HFFc6 (cell line): ENCODE measurements at places on chromosomes 1 and 21.
A peak's percentile ranks its signal among the peaks of the same experiment; 100 is the strongest.

GRCh38 chr1:45370575-45370974 is 30.3 kb upstream of the MUTYH start:
- DNase-seq: no peak

- DNase-seq: no peak
These were observed 100.0 kb upstream of the SLC44A3 start for GRCh38 chr1:94719926-94720793.

DNA sequence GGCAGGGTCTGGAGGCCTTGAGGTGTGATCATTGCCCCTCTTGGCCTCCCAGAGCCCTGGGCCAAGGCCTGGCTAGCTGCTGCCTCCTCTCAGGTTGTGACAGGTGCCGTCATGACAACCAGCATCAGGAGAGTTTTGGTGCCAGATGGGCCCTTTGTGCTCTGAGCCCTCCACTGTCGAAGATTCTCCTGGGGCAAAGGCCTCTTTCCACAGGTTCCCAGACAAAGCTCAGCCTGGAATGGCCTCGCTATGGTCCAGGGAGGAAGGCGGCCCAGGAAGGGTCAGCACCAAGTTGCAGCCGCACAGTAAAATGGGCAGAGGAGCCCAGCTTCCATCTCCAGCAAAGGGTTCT is 78.4 kb downstream of the ALPL start:
- no peak for DNase-seq

DNA sequence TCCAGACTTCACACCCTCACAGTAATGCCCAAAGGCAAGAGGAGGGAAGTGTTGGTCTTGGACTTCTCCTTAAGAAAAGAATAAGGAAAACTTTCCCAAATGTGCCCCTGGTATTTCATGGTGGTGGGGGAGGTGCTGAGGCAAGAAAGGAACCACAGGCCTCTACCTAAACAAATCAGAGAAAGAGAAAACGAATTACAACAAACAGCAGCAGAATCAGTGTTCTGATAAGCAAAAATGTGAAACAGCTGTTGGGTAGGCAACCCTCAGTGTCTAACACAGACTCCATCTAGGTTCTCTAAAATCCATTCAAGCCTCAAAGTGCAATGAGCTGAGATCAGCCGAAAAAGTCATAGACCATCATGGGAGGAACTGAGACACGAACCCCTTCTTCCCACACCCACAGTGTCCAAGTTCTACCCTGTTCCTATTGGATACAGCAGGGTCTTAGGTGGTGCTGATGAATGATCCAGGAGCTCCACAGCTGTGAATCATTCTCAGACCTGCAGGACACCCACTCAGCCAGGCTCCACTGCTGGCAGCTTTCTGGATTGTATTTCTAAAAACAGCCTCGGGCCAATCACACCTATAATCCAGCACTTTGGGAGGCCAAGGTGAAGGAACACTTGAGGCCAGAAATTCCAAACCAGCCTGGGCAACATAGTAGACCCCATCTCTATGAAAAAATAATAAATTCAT is 149.1 kb downstream of the PLPP3 start:
- DNase-seq: no peak

DNA sequence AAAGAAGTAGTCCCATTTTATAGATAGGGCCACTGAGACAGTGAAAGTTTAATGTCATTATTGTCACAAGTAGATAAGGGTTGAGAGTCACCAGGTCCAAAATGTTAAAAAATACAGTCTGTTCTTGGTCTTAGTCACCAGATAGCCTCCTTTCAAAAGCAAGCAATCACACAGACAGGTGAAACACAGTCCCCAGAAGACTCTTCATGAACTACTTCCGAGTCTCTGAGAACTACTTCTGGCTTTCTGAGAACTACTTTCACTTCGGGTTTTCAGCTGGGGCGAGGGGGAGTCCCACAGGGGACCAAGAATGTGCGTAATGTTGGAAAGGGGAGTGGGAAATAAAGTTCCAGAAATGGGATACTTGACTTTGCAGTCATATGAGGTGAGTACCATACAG is 143.2 kb downstream of the HHIPL2 start:
- DNase-seq: no peak

DNA sequence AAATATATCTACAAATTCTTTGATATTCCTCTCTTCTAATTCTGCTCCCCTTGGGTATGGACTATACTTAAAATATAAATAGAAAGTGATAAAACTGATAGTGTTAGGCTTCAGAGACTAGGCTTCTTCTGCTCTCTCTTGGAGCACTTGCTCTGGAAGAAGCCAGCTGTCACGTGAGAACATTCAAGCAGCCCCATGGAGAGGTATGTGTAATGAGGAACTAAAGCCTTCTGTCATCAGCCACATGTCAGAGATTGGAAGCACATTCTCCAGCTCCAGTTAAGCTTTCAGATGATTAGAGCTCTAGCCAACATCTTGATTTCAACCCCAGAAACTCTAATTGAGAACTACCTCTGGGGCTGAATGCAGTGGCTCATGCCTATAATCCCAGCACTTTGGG is 34.3 kb downstream of the XKR8 start:
- no peak for DNase-seq

DNA sequence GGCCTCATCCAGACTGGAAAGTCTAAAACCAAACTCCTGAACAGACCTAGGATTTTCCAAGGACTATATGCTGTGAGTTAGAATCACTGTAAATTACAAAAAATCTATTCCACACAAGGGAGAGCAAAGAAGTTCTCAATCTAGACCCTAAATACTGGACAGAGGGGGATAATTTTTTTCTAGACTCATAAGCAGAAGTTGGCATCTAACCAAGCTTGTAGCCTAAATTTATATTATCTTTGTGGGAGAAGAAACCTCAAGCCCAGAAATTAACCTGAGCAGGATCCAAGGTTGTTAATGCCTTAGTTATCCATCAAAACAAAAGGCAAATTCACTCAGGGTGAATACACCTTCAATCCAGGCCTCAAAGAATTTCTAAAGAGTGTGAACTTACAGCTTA is 290.2 kb downstream of the SMYD3 start:
- no peak for DNase-seq

DNA sequence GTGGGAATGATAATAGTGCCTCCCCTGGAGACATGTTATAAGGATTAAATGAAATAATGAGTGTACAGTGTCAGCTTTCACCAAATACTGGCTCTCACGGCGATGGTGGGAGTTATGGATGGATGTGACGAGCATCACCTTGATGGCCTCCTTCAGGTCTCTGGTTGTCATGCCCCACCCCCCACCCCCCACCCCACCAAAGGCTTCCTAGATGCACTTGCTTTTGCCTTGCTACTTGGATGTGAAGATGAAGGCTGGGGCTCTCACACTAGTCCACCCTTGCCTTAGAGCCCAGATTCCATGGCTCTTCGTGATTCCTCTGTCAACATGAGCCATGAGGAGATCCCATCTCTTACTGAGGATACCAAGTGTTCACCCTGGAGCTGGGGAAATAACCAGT is 412.3 kb downstream of the NPHP4 start:
- DNase-seq: no peak

DNA sequence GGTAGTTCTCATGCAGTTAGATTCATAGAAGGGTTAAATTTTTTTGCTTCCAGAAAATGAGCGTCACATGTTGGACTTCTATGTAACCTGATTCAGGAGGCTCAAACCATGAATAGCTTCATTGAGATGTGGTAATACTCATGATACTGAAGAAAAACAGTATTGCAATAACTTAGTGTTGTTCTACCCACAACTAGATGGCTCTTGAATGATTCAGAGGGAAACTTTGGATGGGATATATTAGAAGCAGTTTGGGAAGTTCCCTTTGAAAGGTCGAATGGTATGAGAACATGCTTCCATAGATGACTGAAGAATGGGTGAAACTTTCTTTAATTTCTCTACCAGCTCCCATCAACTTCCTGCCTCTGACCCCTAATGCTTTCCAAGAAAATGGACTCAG is 211.7 kb upstream of the PTGFR start:
- peak; percentile 85 for DNase-seq

- no peak for DNase-seq
These were observed 10.5 kb downstream of the EIF3I start for GRCh38 chr1:32232558-32233304.

- no peak for DNase-seq
These were observed 29.8 kb upstream of the NCAM2 start for GRCh38 chr21:20968391-20968790.

GRCh38 chr1:241592273-241592958 is 47.8 kb downstream of the CHML start:
- peak; percentile 94 for DNase-seq

DNA sequence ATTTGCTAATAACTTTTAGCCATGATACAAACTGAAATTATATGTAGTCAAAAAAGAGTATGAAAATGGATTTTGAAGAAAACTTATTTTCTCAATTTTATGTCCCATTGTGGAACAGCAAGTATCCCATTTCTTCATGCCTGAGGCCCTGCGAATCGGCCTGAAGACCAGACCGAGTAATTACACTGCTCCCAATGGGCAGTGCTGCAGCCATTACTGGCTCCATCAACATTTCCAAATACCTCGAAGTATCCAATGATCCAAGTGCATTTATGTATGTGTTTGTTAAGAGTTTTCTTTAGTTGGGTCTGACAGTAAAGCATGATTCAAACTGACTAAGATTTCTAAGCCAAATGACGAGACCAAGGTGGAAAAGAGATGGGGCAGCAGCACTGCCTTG is 44.4 kb downstream of the HSF2BP start:
- no peak for DNase-seq

DNA sequence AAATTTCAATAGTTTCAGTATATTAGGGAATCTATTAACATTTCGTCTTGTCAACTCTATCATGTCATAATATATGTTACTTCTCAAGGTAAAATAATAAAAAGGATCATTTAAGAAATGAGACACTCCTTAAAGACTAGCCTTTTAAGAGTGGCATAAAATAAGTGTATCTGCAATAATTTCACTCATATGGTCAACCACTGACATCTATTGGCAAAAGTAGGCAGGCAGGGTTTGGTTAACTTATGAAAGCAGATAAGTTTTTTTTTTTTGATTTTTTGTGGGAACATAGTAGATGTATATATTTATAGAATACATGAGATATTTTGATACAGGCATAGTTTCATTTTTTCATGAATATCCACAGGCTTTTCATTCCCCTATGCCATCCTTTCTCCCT is 5.5 kb upstream of the RGS21 start:
- DNase-seq: peak; percentile 13

DNA sequence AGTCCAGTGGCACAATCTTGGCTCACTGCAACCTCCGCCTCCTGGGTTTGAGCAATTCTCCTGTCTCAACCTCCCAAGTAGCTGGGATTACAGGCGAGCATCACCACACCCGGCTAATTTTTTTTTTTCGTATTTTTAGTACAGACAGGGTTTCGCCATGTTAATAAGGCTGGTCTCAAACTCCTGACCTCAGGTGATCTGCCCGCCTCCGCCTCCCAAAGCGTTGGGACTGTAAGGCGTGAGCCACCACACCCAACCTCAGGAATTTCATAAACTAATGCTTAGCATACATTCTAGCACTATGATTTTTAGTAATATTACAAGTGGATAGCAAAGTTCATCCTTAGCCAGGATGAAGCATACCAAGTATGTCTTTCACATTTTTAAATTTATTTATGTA is 8.7 kb downstream of the DNAJC11 start:
- no peak for DNase-seq

- no peak for DNase-seq
These were observed 3.4 kb downstream of the CTTNBP2NL start for GRCh38 chr1:112399456-112399855.

GRCh38 chr1:41358131-41359021 is 2.9 kb upstream of the FOXO6 start:
- no peak for DNase-seq

GRCh38 chr1:171139890-171140289 is 45.2 kb upstream of the FMO2 start:
- no peak for DNase-seq

DNA sequence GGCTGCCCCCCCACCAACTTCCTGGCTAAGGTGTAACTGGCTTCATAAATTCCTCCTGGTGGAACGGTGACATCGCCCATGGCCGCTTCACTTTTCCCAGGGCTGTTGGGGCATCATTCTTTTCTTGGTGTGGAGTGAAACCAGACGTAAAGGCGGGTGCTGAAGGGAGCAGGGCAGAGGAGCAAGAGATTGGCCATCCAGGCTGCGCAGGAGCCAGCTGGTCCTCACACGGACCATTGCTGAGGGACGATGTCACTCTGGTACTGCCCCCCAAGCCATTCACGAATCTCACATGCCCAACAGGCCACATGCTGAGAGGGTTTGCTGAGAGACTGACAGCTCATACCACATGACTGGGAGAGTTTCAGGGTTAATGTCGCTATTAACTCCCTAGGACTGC is 10.5 kb upstream of the PKP1 start:
- no peak for DNase-seq

DNA sequence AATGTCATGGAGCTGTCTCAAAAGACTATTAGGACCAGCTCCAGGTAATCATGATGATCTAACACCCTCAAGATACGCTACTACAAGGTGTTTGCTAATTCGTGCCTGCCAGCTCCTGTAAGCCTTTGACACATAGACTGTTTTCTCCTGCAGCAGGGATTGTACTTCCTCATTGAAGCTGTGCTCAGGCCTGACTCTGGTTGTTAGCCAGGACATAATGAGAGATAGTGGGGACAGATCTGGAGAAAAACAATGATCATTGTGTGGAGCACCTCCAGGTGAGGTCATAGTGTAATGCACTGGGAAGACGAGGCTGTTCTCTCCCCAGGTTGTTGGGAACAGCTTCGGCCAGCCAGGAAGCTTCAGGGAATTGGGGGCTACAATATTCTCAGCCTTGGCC is 94.6 kb downstream of the SETD4 start:
- DNase-seq: no peak

GRCh38 chr1:176866011-176866714 is 298.3 kb downstream of the ASTN1 start:
- no peak for DNase-seq

GRCh38 chr1:209190591-209191261 is 392.8 kb upstream of the CAMK1G start:
- peak; percentile 11 for DNase-seq

GRCh38 chr1:5684791-5685190 is 307.4 kb downstream of the NPHP4 start:
- DNase-seq: no peak

DNA sequence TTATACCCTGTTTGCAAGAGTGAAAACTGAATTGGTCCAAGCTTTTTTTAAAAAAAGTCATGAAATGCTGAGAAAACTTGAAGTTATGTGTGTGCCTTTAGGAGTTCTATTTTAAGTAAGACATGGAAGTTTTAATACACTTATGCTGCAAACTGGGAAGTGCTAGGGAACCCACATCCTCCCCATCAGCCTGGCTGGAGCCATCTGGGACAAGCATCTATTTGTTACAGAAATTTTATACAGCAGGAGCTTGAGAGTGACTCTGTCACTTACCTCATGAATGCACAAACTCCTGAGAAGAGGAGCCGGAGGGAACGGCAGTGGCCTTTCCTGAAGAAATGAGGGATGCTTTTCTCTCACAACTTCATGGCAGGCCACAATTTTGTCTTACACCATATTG is 78.2 kb upstream of the SLC44A3 start:
- DNase-seq: no peak
